ENCODE measurements at places on chromosomes 3 and 15.
A peak's percentile ranks its signal among the peaks of the same experiment; 100 is the strongest.

DNA sequence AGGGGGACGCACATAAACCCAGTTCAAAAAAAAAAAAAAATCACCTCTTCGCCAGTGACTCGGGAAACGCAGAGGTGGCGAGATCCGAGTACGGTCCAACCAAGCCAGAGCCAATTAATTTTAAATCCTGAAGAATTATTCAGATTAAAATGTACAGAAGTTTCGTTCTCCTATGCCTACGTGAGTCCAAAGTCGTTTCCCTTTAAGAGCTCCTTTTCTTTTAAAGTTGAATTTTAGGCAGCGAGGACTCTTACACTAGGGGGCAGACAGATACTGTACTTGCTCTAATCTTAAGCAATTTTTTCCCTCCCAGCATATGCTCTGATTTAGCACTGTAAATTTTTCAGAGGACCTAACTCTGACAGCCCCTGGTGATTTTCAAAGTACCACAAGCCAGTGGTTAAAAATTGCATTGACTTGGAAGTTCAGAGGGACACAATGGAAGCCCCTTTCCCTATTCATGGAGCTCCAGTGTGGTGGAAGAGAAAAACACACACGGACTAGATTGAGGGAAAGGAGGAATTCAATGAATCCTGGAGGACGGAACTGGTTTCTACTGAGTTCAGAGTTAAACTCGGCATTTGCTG is 3.3 kb upstream of the NR2F2 start:
- DNase-seq, result peak; percentile 89

DNA sequence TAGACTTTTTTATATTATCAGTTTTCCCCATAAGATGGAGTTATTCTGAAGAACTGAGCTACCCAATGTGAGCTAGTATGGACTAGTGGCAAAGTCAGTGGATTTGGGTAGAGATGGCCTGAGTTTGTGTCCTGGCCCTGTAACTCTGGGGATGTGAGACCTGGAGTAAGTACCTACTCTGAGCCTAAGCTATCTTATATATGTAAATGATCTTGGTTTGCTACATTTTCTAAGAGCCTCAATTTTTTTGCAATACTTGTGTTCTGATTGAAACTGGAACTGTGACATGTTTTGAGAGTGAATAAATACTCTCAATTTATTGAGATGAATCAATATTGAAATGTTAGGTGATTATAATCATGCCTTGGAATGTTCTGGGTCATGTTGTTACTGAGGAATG is 73.6 kb downstream of the ZNF621 start:
- DNase-seq, result no peak

GRCh38 chr3:24088782-24089181 is 143.7 kb downstream of the NR1D2 start:
- peak; percentile 32 for DNase-seq

DNA sequence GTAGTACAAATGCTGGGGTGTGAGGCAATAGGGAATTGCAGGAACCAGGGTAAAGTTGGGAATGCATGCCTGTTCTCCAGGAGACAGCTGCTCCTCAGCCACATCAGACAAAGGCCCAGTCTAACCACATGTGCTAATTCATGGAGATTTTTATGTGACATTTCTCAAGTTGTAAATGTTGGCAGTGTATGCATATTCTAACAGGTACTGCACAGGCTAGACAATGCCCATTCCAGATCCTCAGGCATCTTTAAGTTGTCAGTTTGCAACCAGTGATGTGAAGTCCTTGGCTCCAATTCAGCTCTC is 84.9 kb downstream of the EEFSEC start:
- DNase-seq, result no peak

DNA sequence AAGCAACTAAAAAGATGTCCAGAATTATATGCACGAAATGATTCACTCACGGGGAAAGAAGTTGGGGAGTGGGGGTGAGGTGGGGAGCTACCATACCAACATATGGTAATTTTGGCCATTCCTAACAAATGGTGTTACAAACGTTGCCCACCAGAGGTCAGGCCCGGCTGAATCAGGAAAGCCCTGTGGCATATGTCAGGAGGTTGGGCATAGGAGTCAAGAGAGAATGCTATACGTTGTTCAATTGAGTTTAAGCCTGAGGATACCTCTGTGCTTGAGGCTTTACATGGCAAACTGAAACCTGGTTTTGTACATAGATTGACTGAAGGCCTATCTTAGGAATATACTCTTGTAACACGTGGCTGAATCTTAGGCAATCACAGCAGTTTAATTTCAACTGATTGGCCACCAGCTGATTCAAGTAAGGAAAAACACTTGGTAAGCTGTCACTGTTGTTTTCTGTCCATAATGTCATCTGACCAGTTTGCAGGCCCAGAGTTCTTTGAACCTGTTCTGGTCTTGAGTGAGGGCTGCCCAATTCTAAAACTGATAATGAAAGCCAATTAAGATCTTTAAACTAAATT is 23.4 kb upstream of the SLC2A2 start:
- peak; percentile 51 for DNase-seq

Measured in bronchial epithelial cell (primary cell).